ENCODE measurements at places on chromosomes 1 and 21.

- no peak for DNase-seq
Observed at GRCh38 chr1:181208967-181209366, 120.5 kb downstream of the IER5 start.

- no peak for DNase-seq
Observed at GRCh38 chr21:36708286-36709029, 9.5 kb downstream of the SIM2 start.

DNA sequence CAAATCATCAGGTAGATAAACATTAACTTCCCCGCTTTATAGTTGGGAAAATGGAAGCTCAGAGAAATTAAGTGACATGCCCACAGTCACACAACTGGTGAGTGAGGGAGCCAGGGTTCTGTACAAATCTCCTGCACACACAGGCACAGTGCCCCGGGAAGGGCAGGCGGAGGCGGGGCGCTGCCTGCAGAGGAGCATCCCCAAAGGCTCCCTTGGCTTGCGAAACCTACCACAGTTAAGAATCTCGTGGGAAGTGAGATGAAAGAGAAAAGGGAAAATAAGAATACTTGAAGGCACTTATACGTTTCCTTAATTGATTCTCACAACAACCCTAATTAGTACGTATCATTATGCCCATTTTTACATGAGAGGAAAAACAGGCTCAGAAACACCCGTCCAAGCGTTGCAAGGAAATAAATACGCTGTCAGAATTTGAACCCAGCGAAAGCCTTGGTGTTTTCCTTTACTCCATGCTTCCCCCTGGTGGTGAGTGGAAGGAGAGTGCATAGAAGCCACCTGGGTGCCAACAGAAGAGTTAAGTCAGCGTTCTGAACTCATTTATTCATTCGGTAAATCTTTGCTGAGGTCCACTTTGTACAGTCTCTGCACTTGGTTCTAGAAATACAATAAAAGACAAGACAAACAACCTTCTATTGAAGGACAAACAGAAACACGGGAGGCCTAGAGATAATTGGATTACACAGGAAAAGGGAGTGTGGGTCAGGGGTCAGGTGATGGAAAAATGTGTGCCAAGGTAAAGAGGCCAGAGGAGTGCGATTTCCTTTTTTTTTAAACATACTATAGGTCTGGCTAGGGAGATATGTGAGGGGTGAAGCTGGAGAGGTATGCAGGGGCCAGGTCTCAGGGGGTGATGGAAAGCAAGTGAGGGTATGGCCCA is 28.4 kb downstream of the ACP6 start:
- peak; percentile 1 for DNase-seq

- no peak for DNase-seq
Observed at GRCh38 chr1:151981178-151981525, 12.5 kb downstream of the S100A10 start.

DNA sequence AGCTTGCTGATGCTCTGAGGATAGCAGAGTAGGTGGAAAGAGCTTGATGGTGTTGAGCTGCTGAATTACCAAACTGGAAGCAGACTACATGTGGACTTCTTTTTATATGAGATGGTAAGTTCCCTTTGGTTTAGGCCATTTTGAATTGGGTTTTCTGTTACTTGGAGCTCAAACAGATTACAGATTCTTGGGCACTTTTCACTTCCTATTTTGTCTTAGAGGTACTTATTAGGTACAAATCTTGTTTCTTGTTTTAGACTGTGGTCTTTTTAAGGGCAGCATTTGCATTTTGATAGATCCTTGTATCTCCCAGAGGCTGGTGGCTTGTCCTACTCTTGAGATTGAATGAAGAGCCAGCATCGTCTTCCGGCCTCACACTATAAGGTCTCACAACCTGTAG is 70.2 kb downstream of the GADD45A start:
- no peak for DNase-seq

Data from caudate nucleus (tissue), 63 donors.